Kasumi-1 (cell line): ENCODE measurements at places on chromosomes 1 and 21.

DNA sequence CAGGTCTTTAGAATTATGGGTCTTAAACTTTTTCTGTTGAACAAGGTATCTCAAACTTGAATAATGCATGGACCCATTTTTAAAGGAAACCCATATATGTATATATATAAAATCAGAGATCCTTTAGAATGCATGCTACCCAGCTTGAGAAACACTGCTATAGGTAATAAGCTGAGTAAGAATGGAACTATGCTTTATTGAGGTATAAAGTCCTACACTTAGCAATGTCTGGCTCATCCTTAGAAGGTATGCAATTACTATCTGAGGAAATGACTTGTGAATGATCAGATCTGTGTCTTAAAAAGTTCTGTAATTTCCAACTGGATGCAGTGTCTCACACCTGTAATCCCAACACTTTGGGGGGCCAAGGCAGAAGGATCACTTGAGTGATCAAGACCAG is 11.2 kb downstream of the TRAF3IP3 start:
- DNase-seq = no peak

DNA sequence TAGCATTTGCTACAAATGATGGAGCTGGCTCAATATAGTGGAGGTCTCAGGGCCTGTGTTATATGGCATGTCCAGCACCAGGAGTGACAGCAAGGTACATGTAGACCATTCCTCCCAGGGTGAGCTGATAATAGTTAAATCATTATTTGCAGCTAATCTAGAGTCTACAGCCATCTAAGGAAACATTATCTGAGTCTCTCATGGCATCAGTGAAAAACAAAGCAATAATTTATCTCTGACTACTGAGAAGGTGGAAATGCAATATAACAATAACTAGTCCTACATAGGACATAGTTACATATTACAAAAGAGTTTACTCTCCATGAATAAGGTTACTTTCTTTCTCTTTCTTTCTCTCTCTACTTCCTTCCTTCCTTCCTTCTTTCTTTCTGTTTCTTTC is 143.4 kb upstream of the KCNK2 start:
- no peak for DNase-seq

DNA sequence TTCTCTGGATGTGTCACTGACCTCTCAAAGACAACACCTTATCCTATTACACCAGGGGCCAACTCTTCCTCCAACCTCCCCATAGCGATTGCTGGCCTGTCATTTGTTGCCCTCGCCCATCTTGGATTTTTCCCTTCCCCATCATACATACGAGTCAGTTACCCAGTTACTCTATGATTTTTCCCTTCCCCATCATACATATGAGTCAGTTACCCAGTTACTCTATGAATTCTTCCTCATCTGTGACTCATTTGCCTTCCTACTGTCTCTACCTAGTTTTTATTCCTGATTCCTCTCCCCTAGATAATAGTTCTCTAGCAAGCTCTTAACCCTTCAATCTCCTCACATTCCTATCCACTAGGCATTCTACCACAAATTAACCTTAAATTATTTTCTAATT is 178.8 kb downstream of the NR5A2 start:
- DNase-seq = no peak

GRCh38 chr1:189962181-189962580 is 515.5 kb downstream of the BRINP3 start:
- no peak for DNase-seq

GRCh38 chr1:171256940-171257606 is 8.8 kb downstream of the FMO1 start:
- no peak for DNase-seq

- no peak for DNase-seq
Observed at GRCh38 chr1:175089136-175089718, 21.6 kb downstream of the TNN start.

- DNase-seq = no peak
Observed at GRCh38 chr1:117820096-117820495, 109.3 kb downstream of the GDAP2 start.

- no peak for DNase-seq
Observed at GRCh38 chr1:156858555-156858956, 361 bp downstream of the INSRR start.

DNA sequence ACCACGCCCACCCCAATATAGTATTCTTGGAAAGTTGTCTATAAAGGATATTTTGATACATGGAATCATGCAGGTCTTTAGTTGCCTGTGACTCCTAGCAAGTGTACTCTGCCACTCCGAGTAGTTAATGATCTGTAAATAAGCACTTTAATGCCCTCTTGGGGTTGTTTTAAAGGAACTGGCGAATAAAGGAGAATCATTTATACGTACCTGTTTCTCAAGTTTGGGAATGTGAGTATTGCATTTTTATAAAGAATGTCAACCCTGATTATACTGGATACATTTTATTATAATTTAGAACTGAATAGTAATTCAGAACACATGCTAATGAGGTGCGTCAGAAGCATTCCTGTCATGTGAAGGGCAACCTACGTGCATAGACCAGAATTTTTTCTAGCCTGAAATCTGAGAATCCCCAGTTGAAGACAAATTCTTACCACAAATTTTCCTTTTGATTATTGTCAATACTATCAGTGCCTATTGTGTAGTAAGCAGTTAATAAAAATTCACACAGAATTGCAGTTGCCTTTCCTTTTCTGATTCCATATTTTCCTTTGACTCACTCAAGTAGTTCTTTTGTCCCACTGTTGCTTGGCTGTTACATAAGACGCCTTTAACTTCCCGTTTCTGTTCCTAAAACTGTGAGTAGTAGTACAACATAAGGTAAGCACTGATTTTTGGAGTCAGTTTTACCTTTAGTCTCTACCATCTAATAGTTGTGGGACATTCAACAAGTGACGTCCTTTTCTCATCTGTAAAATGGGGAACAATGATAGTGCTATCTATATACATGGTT is 5.1 kb downstream of the AHCYL1 start:
- peak; percentile 41 for DNase-seq

DNA sequence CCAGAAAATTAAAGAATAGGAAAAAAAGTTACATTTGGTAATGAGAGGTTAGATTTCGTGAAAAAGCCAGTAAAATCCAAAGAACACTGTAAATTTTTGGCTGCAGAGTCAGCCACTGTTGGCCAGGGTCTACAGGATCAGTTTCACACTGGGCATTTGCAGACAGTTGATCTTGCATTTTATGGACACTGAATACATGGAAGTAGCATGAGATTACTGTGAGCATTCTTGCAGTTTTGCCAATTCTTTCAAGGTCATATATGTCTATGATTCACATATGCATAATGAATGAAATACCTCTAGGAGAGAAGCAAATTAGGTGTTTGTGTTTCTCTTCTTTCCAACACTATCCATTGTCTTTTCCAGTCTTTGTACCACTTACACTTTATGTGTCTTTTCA is 200.8 kb upstream of the DPYD start:
- DNase-seq = no peak

- DNase-seq = no peak
Observed at GRCh38 chr1:80251591-80251990, 1245.1 kb upstream of the ADGRL4 start.
